ENCODE measurements at places on chromosomes 2 and 18.

GRCh38 chr2:186365406-186365805 lies 120.7 kb upstream of the ZC3H15 start:
- no peak for DNase-seq

- DNase-seq = no peak
Measured at GRCh38 chr18:78407466-78407844, 572.2 kb upstream of the SALL3 start.

GRCh38 chr18:62368100-62368499 lies 43.0 kb downstream of the TNFRSF11A start:
- DNase-seq = no peak

GRCh38 chr2:69375494-69376353 lies 11.3 kb downstream of the GFPT1 start:
- peak; percentile 16 for DNase-seq

- DNase-seq = no peak
Measured at GRCh38 chr2:26883956-26884355, 36.0 kb downstream of the DPYSL5 start.

GRCh38 chr2:232852676-232853075 lies 17.4 kb upstream of the SNORC start:
- no peak for DNase-seq

GRCh38 chr2:181683518-181684453 lies 3.5 kb upstream of the NEUROD1 start:
- DNase-seq = no peak

DNA sequence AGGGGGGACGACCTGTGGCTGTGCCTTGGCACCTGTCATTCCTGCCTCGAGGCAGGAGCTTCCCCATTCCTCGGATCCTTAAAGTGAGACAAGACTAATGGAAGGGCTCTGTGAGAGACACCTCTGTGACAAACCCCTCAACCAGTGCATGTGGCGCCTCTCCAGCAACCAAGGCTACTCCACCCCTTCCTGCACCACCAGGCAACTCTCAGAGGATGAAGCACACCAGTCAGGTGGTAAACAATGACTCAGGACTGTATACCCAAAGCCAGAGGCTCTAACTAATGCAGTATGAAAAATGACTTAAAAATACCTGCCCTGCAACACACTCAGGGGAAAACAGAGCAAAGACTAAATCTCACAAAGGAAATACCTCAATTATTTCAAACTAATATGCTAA lies 136.9 kb downstream of the UXS1 start:
- no peak for DNase-seq

- no peak for DNase-seq
Measured at GRCh38 chr2:112152476-112153178, 14.4 kb downstream of the FBLN7 start.

GRCh38 chr18:3599195-3599594 lies 149.2 kb downstream of the TGIF1 start:
- no peak for DNase-seq

GRCh38 chr18:9096007-9096371 lies 6.5 kb upstream of the NDUFV2 start:
- no peak for DNase-seq

DNA sequence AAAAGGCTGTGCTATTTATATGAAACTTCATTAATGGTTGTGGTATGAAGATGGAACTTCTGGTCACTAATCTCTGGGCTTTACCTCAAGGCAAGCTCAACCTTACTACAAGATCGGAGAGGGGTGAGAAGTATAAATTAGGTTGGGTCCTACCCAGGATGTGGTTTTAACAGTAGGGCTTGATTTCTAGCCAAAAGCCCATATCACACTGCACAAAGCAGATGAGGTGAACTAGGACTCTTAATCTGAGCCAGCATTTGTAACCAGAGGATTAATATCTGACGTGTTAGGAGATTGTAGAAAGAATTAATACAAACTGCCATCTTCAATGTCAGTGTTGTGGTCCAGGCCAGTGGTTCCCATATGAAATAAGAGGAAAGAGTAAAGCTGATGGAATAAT lies 86.4 kb upstream of the RGPD4 start:
- no peak for DNase-seq

DNA sequence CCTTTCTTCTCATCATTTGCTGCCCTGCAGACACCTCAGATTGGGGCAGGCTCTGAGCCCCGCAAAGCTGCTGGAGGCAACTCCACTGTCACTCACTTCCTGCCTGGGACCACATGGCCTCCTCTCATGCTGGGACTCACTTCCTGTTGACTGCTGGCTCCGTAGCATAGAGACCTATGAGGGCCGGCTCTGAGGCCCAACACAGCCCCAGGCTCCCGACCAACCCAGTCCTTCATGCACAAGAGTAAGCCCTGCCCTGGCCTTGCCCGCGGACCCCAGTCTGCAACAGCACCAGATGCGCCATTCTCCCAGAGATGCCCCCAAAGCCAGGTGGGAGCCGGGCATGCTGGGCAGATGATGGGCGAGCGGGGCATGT lies 55.7 kb downstream of the DNMT3A start:
- peak; percentile 54 for DNase-seq

- peak; percentile 47 for DNase-seq
Measured at GRCh38 chr2:80303006-80303908, 1.3 kb downstream of the LRRTM1 start.

DNA sequence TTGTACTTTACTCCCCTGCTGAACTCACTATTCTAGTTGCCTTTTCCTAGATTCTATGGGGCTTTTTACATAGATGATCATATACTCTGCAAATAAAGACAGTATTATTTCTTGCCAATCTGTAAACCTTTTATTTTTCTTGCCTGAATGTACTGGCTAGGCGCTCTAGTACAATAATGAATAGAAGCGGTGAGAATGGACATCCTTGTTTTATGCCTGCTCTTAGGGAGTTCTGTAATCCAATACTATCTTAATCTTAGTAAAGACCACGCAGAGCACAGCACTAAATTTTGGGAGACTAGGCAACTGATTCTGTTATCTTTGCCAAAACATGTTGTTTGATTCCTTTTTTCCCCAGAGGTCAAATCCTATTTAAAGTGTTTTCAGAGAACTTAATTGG lies 7.0 kb downstream of the KRCC1 start:
- no peak for DNase-seq

- peak; percentile 29 for DNase-seq
Measured at GRCh38 chr2:40282428-40282827, 169.5 kb downstream of the SLC8A1 start.

DNA sequence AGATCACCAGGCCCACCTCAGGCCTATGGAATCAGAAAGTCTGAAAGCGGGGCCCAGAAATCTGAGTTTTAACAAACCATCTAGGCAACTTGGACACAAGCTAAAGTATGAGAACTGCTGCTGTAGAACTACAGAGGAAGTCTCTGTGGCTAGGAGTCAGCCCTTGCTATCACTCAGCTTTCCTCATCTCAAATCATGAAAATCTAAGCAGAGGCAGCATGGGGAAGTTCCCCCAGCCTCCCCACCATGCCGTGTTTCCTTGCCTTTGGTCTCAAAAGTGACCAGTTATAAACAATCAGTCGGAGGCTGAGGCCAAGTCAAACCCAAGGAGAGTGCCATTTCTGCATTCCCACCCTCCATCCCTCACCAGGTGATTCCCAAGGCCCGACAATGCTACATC lies 404.7 kb downstream of the BCL11A start:
- no peak for DNase-seq

- DNase-seq = no peak
Measured at GRCh38 chr18:74468547-74469061, 11.5 kb upstream of the DIPK1C start.

GRCh38 chr2:189927823-189928222 lies 134.7 kb downstream of the MSTN start:
- no peak for DNase-seq

DNA sequence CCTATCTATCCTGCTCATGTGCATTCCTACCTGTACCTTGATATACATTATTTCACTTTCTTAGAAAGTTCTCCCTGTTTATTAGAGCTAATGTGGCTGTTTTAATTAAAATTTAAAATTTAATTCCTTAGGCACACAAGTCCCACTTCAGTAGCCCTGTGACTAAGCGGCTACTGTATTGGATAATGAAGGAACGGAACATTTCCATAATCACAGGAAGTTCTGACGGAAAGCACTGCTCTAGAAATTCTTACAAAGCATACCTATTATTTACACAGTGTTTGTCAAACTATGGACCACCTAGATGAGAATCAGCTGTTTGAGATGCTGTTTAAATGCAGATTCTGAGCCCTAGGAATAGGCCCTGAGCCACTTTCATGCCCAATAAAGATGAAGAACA lies 13.2 kb downstream of the GREB1L start:
- no peak for DNase-seq

- DNase-seq = peak; percentile 95
Measured at GRCh38 chr2:127508631-127509034, 17.7 kb downstream of the IWS1 start.

DNA sequence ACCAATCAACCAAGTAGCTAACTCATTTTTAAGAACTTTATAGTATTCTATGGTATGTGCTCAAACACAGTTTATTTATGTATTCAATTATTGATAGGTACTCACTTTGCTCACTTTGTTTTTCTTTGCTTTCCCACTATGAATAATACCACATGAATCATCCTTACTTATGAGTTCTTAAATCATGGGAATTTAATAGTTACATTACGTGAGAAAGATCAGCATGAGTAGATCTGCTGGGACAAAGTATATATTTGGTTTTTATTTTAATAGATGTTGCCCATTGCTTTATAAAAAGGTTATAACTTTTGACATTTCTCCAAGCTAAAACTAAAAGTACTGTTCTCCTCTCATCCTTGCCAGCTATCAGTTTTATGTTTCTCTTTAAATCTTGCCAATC lies 390.7 kb downstream of the LRATD1 start:
- DNase-seq = no peak

DNA sequence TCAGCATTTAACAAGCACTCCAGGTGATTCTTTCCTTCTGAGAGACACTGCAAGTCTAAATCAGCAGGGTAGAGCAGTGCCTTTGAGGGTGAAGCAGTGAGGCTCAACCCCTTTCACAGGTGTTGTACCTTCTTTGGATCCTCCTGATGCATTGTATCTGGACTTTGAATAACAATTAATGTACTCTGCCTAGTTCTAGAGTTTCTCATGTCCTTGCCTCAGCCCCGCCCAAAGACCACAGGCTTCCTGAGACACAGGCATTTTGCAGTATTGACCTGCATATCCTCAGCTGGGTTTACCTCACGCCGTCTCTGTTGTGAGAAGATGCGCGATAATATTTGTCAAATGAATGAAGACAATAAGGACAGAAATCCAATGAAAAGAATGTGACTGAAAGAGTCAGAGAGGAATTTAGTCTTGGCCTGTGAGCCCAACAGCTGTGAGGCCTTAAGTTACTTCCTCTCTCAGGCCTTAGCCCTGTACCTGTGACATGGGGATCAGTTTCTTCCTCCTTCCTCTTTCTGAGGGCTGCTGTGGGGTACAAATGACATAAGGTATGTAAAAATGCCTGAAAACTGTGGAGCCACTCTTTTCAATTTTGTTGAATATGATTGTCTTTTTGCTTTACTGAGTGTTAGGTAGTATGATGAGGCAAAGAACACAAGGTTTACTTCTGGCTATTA lies 43.7 kb downstream of the WIPF1 start:
- DNase-seq = no peak

GRCh38 chr2:10224734-10225133 lies 78.0 kb upstream of the HPCAL1 start:
- DNase-seq = no peak

DNA sequence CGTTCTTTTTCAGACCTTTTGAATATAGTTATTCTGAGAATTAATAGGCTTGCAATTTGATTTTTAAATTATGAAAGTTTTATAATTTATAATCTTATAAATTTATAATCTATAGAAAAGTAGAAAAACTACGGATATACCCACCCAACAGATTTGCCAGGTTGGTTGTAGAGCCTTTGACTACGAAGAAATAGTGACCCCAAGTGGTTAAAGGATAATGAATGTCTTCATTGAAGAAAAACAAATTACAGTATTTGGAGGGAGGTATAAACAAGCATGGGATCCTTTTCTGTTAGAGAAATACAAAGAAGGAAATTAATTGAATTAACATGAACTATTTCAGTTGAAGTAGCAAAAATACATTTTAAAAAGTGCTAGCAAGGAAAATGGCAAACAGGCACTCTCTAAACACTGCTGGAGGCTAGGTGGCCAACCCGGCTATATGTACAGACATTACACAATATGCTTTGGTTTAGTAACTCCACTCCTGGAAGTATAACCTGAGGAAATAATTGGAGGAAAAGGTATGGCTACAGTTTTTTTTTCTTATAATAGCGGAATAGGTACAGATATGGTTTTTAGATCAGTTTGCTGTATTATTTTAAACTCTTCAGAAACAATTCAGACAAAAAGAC lies 110.9 kb downstream of the MIB1 start:
- no peak for DNase-seq

DNA sequence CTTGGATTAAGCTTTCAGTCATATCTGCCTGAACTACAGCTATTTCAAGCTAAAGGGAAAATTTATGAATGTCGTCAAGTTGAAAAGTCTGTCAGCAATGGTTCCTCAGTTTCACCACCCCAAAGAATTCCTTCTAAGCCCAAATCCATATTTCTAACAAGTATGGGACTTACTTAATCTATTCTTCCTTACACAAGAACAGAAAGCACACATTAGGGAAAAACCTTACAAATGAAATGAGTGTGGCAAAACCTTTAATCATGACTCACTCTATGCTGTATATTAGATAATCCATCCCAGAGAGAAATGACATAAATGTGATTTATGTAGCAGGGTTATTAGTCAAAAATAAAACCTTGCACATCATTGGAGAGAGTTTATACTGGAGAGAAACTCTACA lies 78.9 kb downstream of the RAB31 start:
- DNase-seq = no peak

DNA sequence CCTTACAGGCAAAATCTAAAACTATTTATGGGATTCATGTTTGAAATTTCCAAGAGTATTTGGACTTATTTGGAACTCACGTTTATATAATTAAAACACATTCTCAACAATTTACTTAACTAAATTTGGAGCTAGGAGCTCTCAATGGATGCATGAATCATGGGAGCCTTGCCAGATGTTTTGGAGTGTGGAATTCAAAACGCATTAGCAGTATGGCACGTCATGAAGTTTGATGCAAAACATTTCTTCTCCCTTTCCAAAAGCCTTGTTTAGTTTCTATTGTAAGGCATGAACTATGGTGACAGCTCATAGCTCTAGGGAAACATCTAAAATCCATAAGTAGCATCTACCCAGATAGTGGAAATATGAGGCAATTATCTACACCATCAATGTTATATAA lies 701.6 kb downstream of the SATB2 start:
- peak; percentile 30 for DNase-seq

DNA sequence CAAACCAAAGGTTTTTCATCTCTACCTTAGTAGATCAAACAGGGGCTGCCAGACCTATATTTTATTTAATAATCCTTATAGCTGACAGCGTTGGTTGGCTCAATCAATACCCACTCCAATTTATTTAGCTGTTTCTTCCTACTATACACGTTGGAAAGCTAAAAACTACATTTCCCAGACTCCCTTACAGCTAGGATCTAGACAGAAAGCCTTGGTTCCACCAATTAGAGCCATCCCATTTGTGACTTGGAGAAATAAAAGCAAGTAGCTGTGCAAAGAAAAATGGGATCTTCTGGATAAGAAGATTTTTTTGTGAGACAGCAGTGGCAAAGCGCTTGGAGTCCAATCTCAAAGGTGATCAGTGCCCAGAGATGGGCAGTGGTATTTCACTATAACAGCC lies 331.3 kb upstream of the MEIS1 start:
- DNase-seq = no peak
